AG09319 (cell line): ENCODE measurements at places on chromosomes 4 and X.

- DNase-seq = no peak
Observed at GRCh38 chr4:18777190-18777930, 755.8 kb upstream of the LCORL start.

- DNase-seq = no peak
Observed at GRCh38 chrX:155819525-155819924, 61.6 kb upstream of the VAMP7 start.

DNA sequence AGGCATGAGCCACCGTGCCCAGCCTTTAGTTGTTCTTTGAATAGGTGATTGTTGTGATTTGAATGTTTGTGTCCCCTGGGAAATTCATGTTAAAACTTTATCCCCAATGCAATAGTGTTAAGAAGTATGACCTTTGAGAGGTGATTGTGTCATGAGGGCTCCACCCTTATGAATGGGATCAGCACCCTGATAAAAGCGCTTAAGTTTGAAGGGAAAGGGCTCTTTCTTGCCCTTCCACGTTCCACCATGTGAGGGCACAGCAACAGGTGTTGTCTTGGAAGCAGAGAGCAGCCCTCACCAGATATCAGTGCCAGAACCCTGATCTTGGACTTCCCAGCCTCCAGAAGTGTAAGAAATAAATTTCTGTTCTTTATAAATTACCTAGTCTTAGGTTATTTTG, 33.7 kb upstream of the RP2 start:
- DNase-seq = no peak

- DNase-seq = no peak
Observed at GRCh38 chrX:1734806-1735205, 119.9 kb downstream of the ASMT start.

- no peak for DNase-seq
Observed at GRCh38 chr4:139663561-139664138, 2.0 kb upstream of the MGST2 start.

- DNase-seq = no peak
Observed at GRCh38 chrX:72180539-72180938, 1.0 kb upstream of the PIN4 start.

DNA sequence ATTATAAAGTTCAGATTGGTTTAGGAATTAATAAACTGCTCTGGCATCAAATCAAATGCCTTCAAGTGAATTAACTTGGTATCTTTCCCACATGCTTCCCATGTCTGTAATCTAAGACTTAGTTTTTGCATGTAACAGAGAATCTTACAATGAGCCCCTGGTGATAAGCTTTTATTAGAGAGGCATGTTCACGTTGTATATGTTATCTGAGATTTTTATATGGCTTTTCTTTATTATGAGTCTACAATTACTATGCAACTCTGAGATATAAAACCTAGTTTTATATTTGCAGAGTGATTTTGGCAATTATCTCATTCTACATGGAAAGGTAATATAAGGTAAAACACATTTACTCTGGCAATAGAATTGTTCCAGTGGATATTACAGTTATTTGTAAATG, 1578.4 kb upstream of the IGFBP7 start:
- no peak for DNase-seq

- no peak for DNase-seq
Observed at GRCh38 chr4:160319221-160319867, 1216.5 kb downstream of the RAPGEF2 start.

DNA sequence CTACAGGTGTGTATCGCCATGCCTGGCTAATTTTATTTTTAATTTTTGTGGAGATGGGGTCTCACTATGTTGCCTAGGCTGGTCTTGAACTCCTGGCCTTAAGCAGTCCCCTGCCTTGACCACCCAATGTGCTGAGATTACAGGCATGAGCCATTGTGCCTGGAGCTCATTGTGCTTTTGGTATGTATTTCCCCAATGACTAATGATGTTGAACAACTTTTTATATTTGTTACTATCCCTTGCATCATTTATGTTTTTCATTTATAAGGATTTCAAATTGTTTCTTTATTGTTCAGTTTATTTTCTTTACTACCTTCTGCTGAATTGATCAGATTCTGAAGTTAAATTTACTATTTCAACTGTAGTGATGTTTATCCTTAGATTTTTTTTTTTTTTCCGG, 199.7 kb downstream of the CEP135 start:
- DNase-seq = no peak

DNA sequence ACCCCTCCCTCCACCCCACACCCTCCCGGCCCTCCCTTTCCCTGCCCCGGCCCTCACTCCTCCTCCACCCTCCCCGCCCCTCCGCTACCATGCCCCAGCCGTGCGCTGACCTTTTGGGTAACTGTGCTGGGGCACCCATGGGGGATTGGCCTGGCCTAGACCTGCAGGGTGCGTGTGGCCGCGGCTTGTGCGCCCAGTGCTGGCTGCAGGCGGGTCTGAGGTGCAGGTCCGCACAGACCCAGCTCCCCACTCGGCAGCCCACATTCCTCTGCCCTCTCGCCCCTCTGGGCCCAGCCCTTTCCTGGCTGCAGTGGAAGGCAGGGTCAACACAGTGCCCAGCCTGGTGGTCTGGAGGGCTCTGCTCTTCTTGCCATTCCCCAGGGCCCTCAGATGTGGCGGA, 24.7 kb downstream of the FGFRL1 start:
- DNase-seq = no peak

- no peak for DNase-seq
Observed at GRCh38 chr4:47002580-47002979, 9.2 kb upstream of the GABRA4 start.

DNA sequence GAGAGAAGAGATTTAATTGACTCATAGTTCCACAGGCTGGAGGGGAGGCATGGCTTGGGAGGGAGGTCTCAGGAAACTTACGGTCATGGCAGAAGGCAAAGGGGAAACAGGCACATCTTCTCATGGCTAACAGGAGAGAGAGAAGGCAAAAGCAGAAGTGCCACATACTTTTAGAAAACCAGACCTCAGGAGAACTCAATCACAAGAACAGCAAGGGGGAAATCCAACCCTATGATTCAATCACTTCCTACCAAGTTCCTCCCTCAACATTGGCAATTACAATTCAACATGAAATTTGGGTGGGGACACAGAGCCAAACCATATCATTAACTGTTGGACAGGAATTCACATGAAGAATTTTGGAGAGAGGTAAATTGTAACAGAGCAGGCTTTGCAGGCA, 485.3 kb upstream of the PITX2 start:
- no peak for DNase-seq

- no peak for DNase-seq
Observed at GRCh38 chrX:9420275-9421265, 44.3 kb upstream of the TBL1X start.

DNA sequence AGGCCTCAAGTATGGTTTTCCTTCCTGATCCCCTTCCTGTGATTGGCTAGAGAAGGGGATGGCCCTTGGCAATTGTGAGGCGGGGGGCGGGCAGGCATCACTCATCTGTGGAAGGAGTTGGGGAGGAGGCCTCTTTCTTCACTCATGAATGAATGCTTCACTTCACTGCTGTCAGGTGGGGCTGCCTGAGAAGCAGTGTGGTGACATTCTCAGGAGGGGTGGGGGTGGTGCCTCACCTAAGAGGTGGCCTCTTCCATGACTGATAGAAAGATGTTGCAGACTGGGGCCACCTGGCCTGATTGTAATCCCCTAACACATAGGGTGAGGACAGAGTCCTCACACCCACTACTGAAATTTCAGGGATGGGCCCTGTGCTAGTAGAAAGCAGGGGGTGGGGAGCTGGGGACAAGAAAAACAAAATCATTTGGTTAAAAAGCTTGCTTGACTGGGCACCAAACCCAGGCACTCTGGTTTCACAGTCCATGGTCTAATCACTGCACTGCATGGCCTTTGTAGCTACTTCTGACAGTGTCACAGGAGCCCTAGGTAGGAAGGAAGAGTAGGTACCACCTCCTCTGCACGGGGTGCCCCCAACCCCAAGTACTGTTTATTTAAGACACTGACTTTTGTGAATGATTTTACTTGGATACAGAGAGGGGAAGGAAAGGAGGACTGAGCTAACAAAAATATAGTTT, 5.6 kb upstream of the HOPX start:
- DNase-seq = no peak

DNA sequence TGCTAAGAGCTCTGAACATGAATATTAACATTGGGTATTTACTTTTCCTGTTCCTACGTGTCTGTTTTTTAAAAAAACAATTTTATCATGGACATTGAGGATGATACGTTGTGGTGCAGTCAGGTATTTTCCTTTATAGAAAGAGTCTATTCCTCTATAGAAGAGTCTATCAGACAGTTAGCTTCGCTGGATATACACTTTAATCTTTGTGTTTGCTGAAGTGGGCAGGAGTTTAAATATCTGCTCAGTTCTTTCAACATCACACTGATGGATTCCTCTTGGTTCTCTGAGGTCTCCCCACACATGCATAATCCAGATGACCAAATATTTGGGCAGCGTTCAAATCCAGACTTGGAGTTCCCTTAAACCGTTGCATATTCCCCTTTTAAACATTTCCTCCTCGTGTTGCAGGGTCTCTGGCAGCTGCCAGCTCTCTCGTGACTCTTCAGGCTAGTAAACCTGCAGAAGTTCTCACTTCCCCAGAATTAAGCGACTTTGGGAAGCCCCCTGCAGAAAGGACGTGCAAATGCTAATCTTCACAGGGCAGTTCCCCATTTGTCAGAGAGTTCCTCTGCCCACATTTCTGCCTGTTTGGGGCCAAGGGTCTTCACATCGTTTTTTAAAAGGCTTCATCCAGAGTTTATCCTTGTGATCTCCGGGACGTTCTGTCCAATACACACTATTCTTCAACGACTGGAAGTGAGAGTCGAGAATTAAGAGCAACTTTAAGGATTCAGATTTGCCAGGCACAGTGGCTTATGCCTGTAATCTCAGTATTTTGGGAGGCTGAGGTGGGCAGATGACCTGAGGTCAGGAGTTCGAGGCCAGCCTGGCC, 20.5 kb upstream of the DHRSX start:
- no peak for DNase-seq

GRCh38 chrX:40945361-40945713, 139.9 kb upstream of the USP9X start:
- no peak for DNase-seq

DNA sequence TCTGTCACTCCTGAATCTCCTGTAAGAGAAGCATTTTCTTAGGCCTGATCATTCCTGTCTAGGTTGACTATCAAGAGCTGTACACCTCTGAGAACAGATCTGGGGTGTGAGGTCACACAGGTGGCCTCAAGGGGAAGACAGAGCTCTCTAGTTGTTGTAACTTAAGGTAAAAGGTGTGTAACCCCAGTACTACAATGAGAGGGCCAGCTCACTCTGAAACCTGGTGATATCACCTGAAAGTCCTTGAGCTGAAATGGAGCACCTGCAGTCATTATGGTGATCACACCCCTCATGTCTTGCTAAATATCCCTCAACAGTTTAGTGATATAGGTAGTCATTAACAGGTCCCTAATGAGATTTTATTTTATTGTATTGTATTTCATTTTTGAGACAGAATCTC, 8.8 kb upstream of the FAM9C start:
- DNase-seq = no peak

DNA sequence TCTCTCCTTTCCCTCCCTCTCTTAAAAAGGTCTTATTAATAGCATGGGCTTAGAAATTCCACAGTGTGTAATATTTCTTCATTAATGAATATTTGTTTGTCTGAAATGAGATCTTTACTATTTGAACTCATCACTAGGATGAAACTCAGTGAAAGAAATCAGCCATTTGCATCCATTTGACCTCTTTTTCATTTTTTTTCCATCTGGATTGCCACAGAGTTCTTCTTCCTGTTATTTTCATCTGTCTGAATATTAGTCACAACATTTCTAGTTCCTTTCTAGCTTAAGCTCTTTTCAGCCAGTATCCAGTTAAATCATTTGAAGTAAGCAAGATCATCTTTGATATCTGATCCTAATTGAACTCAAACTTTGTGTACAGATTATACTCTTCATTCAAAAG, 69.2 kb upstream of the PLS3 start:
- DNase-seq = no peak

GRCh38 chr4:77125961-77126360, 31.0 kb upstream of the CCNG2 start:
- no peak for DNase-seq

GRCh38 chr4:1154126-1154522, 18.3 kb downstream of the SPON2 start:
- no peak for DNase-seq

- no peak for DNase-seq
Observed at GRCh38 chrX:19225909-19226308, 103.6 kb upstream of the ADGRG2 start.

DNA sequence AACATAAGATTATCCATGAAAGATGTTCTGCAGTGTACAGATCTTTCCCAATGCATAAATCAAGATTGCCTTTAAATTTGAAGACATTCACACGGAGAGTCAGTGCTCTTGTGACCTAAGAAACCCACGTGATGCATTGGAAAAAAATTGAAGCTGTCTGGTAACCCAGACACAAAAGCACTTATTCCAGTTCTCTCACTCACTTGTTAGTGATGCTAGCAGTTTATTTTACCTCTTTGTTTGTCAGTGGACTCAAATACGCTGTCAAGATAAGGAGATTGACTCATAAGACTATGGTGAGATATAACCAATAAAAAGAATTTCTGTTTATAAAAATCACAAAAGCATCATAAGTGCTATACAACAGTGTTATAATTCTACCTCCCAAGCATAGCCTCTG, 245.8 kb upstream of the SMIM31 start:
- no peak for DNase-seq

GRCh38 chrX:7247346-7247745, 99.4 kb upstream of the PUDP start:
- DNase-seq = no peak

- peak; percentile 43 for DNase-seq
Observed at GRCh38 chr4:81096566-81096965, 66.1 kb downstream of the BMP3 start.

GRCh38 chrX:140249088-140249487, 255.8 kb downstream of the SOX3 start:
- DNase-seq = no peak
